ENCODE measurements at places on chromosomes 1 and 21. TPM values are rescaled to one million over a fixed set of nuclear protein-coding genes. Genes with fewer than 3 reads are reported as not detected.
A peak's percentile ranks its signal among the peaks of the same experiment; 100 is the strongest.

- no peak for DNase-seq
- no peak overlapping the region for H3K27ac ChIP-seq
- H3K4me1 ChIP-seq: no peaks in the 10 kb centered on the region
- H3K36me3 ChIP-seq: no peaks in the 10 kb centered on the region
These were observed 13.0 kb downstream of the FMN2 start for GRCh38 chr1:240104672-240105071.

- H3K27ac ChIP-seq: no peak overlapping the region
- H3K4me1 ChIP-seq: no peaks in the 10 kb centered on the region
- no peak overlapping the region for H3K4me3 ChIP-seq
These were observed 32.7 kb upstream of the SYCP1 start for GRCh38 chr1:114821978-114822377.

DNA sequence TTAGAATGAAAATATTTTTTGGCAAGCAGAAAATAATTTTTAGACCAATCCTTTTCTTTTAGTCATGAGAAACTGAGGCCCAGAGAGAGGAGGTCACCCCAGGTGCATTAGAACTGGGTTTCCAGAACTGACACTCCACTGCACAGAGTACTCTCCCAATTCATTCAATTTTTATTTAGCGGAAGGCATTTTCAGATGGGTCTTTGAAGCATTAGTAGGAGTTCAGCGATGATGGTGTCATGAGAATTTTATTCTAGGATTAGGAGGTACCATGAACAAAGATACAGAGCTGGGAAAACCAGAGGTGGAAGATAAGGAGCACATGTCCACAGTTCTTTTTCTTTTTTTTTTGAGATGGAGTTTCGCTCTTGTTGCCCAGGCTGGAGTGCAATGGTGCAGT lies 2.3 kb downstream of the PCSK9 start:
- no peaks in the 10 kb centered on the region for H3K36me3 ChIP-seq
- H3K4me3 ChIP-seq: no peak overlapping the region
- no peak for DNase-seq
- H3K4me1 ChIP-seq: peaks cover 4% of the 10 kb centered on the region
- H3K27ac ChIP-seq: no peak overlapping the region

- H3K4me1 ChIP-seq: peaks cover 45% of the 10 kb centered on the region
- DNase-seq: no peak
- H3K4me3 ChIP-seq: no peak overlapping the region
- peak overlapping the region; percentile 89 for H3K27ac ChIP-seq
- no peaks in the 10 kb centered on the region for H3K36me3 ChIP-seq
These were observed 73.0 kb downstream of the CD46 start for GRCh38 chr1:207824691-207825408.

DNA sequence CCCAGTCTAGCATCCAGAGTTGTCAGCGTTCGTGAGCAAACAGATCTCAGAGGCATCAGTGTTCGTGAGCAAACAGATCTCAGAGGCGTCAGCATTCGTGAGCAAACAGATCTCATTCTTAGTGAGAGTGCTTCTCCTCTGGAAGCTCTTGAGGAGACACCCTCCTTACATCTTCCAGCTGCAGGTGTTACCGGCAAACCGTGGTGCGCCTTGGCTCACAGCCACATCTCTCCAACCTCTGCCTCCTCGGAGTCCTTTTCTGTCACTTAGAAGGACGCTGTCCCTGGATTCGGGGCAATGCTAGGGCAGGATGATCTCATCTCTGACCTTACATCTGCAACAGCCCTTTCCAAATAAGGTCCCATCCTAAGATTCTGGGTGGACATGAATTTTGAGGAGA lies 14.6 kb upstream of the UMODL1 start:
- no peaks in the 10 kb centered on the region for H3K27me3 ChIP-seq
- H3K4me3 ChIP-seq: no peak overlapping the region
- H3K36me3 ChIP-seq: no peaks in the 10 kb centered on the region
- H3K4me1 ChIP-seq: peaks cover 29% of the 10 kb centered on the region
- DNase-seq: no peak
- peak overlapping the region; percentile 46 for H3K27ac ChIP-seq

- no peaks in the 10 kb centered on the region for H3K27me3 ChIP-seq
- H3K36me3 ChIP-seq: peaks cover 3% of the 10 kb centered on the region
- no peak overlapping the region for H3K27ac ChIP-seq
- H3K4me1 ChIP-seq: no peaks in the 10 kb centered on the region
- no peak overlapping the region for H3K4me3 ChIP-seq
These were observed 21.1 kb downstream of the WDR47 start for GRCh38 chr1:109020693-109021257.

GRCh38 chr1:46399307-46399706 lies 5.2 kb downstream of the FAAH start:
- H3K36me3 ChIP-seq: no peaks in the 10 kb centered on the region
- no peak overlapping the region for H3K27ac ChIP-seq
- H3K27me3 ChIP-seq: peaks cover 14% of the 10 kb centered on the region
- no peak overlapping the region for H3K4me3 ChIP-seq

DNA sequence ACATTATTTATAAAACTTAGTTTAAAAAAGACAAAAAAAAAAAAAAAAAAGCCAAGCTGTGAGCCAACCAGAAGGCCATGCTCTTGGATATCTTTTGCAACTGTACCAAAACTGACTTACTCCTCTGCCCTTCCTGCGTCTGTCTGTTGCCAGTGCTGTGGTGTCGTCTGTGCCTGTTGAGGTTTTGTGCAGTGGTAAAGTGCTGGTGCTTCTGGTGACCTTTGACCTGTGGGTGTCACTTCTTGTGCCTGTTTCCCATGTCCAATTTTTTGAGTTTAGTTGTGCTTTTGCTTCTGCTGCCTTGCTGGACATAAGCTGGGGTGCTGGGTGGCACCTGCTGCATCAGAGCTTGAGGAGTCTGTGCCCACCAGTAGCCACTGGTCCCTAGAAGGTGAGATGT lies 41.4 kb downstream of the RNF187 start:
- no peak for DNase-seq
- no peak overlapping the region for H3K27ac ChIP-seq
- H3K27me3 ChIP-seq: no peaks in the 10 kb centered on the region
- no peaks in the 10 kb centered on the region for H3K36me3 ChIP-seq
- H3K4me3 ChIP-seq: no peak overlapping the region
- no peaks in the 10 kb centered on the region for H3K4me1 ChIP-seq

The GJA4 gene
- total RNA-seq: 22.1 TPM

The CRB1 gene
- not detected for total RNA-seq
